Natural killer cell (primary cell): ENCODE measurements at places on chromosomes 4 and X.

GRCh38 chrX:21479695-21480270 is 105.6 kb downstream of the CNKSR2 start:
- DNase-seq: no peak

DNA sequence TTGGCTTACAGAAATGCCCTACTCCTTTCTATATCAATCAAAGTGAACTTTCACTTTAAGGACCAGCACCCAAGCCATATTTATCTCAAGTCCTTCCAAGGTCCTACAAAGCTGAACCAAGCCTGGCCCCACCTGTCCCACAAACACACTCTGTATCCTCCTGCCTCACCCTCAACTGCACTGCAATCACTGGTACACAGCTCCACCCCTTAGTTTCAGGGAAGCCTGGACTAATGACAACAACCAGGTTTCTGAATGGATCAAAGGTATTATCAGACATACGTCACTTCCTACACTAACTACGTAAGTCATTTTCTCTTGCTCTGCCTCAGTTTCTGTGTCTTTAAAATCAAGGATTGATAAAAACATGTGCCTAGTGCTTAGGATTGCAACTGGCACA is 205.6 kb upstream of the HS3ST1 start:
- no peak for DNase-seq

- no peak for DNase-seq
Observed at GRCh38 chr4:85929961-85930665, 429.7 kb downstream of the MAPK10 start.

DNA sequence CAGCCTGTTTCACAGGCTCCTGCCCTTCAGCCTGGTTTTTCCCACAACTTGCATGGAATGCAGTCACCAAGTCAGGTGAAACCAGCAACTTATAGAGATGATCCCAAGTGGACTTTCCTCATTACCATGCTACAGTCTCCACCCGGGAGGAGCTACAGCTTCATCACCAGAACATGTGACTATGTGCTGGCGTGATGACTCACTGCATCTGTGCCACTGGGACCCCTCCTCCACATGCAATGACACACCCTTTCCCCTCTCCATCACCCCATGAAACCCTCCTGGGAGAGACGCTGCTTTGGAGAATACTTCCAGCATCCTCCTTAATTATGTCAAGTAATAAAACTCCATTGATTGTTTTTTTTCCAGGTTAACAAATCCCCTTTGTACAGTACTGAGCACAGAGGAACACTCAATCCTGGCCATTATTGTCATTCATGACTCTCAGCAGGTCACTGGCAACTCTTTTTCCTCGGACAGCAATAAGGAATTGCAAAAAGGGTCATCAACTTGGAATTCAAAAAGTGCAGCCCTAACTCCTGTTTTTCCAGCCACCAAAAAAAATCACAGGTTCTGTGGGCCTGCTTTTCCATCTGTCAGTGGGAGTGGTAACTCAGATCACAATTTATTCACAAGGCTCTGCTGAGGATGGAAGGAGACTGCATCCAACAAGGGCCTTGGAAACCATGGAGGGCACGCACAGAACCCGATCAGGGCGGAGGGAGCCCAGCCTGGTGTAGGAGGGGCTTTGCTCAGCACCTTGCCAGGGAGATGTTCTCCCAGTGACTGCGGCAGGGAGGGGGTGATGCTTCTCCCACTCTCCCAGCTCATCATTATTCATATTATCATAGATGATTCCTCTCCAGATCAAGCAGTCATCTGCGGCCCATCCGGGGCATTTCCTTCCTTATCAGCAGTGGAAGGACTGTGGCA is 17.4 kb downstream of the QDPR start:
- no peak for DNase-seq

GRCh38 chr4:70681704-70682103 is 6.6 kb upstream of the UTP3 start:
- no peak for DNase-seq

DNA sequence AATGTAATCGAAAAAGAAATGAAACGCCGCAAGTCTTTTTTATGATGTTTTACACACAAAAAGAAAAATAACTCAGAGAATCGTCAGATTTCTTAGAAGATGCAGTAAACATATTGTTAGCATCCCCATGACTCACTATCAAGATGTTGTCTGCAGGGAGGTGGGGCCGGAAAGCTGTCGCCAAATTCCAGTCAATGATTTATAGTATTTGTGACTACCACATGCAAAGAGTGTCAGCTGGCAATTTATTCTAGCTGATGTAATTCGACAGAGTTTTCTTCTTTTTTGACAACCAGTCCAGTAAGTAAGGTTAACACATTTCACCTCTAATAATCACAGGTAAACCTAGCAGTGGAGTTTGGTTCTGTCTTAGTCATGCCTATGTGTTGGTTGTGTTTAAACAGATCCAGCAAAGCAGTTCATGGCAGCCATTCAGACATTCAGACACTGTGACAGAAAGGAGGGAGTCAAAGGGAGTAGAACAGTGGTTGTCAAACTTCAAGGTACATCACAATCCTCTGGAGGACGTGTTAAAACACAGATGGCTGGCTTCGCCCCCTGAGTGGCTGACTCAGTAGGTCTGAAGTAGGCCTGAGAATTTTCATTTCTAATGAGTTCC is 19.8 kb upstream of the PPP1R2C start:
- no peak for DNase-seq

GRCh38 chr4:186201010-186201409 is 9.6 kb downstream of the CYP4V2 start:
- DNase-seq: no peak

- no peak for DNase-seq
Observed at GRCh38 chr4:48254381-48255071, 15.1 kb downstream of the TEC start.

GRCh38 chr4:17013382-17014006 is 115.0 kb upstream of the LDB2 start:
- no peak for DNase-seq

DNA sequence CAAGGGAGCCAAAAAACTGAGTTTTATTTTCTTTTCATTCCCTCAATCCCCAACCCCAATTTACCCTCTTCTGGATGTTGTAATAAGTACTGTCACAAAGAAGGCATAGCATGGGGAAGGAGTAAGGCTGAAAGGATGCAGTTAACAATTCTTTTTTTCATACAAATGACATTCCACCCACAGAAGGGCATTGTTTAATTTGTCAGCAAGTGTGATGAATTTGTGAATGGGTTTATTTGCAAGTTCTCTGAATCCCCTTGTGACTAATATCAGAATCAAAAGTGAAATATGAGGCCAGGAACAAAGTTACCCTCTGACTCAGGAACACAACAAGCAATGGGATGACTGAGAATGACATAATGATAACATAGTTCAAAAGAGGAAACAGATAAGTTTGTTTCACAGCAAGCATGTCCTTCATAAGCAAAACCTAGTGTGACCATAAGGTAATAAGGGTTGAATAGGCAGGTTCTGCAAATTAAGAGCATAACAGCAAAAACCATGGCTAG is 2.1 kb downstream of the GEMIN8 start:
- no peak for DNase-seq

- peak; percentile 6 for DNase-seq
Observed at GRCh38 chr4:17762726-17763125, 18.7 kb downstream of the FAM184B start.
